T-helper 9 cell (primary cell): ENCODE measurements at places on chromosomes 6 and 20.

- DNase-seq = no peak
These were observed 42.3 kb downstream of the ASXL1 start for GRCh38 chr20:32400476-32400875.

DNA sequence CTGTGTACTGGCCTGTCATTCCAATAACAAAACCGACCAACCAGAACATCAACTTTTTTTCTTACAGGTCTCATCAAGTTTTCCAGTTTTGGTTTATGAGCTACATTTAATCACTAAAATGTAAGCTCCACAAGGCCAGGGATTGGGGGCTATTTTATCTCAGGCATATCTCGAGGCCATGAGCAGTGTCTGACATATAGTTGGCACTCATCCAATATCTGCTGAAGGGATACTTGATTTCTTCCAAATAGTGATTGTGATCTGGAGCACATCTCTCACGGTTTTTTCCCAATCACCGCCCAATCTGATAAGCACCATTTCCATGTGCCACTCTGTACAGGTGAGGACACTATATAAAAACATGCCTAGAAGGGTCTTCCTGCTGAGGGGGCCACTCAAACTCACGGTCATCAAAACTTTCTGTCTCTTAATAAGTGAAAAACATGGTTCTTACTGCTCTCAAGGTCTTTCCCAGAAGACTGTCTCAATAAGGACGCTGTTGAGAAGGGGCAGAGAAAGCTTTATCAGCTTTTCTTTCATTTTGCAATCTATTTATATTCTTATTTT, 65.5 kb downstream of the MAN1A1 start:
- no peak for DNase-seq

- DNase-seq = no peak
These were observed 20.7 kb downstream of the SYNJ2 start for GRCh38 chr6:158002249-158002950.

DNA sequence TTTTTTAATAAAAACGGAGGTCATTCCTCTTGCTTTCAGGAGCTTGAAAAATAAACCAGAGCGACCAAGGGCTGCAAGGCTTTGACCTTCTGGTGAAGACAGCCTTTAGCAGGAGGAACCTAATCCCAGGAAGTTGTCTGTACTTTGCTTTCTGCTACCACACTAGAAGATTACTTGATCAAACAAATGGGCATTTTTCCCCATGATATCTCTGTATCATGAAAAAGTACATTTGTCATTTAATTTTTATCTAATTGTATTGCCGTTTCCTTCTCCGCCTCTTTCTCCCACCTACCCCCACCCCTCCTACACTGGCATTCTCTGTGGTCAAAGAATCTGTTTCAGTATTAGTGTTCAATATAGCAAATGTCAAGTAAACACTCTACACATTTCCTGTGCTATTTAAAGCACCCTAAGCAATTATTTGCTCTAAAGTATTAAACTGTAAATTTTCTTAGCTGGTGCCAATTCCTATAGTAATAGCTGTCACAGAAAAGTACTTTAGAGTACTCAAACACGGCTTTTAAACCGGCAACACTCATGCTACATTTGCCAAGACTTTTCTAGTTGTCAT, 29.7 kb downstream of the ATXN1 start:
- no peak for DNase-seq

GRCh38 chr6:151110576-151110905, 129.2 kb upstream of the AKAP12 start:
- DNase-seq = no peak

DNA sequence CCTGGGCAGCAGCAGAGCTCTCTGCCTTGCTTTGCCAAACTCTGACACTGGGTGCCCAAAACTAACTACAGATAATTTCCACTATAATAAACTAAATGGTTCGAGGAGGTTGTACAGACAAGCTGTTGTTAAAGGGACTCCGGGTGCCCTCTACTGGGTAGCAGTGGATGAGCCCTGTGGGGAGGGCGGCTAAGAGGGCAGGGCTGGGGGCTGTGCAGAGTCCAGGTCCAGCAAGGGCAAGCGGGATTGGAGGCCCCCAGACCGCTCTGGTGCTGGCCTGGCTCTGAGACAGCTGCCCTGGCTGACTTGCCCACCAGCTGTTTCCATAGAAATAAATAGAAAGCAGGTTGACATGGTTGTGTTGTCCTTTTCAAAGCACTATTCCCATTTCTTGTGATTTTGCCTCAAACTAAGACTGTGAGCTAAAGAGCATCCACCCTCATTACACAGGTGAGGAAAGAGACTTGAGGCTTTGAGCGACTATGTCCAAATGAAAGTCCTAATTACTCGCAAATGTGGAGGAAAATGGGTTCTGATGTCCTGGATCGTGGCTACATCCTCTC, 167.6 kb upstream of the CST7 start:
- no peak for DNase-seq

DNA sequence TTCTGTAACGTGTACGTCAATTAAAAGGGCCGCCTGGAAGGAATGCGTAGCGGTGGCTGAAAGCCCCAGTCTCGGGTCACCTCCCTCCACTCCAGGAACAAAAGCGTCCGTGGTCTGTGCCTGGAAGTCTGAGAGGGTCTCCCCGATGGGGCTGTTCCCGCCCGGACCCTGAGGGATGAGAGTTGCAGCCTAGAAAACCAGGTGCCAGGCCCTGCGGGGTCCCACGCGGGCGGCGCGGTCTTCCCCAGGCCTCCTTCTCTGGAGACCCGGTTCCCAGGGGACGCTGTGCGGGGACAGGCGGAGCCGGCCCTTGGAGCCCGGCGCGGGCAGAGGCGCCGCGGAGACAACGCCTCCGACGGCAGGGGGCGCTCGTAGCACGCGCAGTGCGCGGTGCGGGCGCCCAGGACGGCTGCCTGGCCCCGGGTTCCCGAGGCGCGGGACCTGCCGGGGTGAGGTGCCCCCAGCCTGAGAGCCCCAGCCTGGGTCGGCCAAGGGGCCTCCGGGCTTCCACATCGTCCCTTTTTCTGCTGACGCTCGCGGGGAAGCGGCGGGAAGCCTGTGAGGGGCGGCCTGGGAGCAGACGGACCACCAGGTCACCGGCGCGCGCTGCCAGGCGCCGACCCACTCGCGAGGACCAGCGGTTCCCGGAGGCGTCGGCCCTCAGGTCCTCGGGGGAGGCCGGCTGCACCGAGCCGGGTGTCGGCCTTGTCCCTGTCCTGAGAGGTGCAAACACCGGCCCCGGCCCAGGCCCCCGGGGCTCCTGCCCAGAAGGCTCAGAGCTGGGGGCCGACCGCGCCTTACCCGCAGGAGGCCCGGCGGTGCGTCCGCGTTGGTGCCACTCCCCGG, 5.3 kb upstream of the FOXC1 start:
- DNase-seq = peak; percentile 64

GRCh38 chr20:35648836-35649235, 15.9 kb downstream of the CPNE1 start:
- no peak for DNase-seq

DNA sequence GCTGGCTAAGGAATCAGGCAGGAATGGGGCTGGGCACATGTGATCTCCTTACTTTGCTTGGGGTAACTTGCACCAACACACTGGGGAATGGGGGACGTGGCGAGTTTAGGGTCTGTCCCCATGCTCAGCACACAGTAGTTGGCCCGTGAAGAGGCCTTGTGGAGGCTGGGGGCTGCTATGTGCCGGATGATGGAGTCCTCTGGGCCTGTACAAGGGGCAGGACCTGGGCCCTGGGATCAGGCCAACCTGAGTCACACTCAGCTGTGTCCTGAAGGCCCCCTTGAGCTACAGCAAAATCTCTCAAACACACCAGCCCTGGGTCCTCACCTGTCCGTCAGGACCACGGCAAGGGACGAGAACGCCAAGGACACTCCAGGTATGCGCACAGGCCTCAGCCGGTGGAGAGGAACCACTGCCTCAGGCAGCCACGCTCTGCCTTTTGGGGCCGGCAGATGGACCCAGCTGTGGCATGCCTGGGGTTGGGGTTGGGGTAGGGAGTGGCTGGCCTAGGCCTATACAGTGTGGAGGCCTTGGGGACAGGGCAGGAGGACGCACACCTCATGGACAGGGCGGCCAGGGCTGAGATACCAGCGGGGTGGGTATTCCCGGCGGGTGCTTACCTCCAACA, 11.1 kb downstream of the UCKL1 start:
- no peak for DNase-seq

GRCh38 chr20:63056236-63057170, 49.7 kb upstream of the BHLHE23 start:
- peak; percentile 47 for DNase-seq

GRCh38 chr6:12001706-12002435, 10.2 kb upstream of the HIVEP1 start:
- DNase-seq = no peak
